ENCODE measurements at places on chromosomes 6 and 20.

GRCh38 chr6:150116200-150116800 is 26.5 kb upstream of the PPP1R14C start:
- DNase-seq, result no peak

DNA sequence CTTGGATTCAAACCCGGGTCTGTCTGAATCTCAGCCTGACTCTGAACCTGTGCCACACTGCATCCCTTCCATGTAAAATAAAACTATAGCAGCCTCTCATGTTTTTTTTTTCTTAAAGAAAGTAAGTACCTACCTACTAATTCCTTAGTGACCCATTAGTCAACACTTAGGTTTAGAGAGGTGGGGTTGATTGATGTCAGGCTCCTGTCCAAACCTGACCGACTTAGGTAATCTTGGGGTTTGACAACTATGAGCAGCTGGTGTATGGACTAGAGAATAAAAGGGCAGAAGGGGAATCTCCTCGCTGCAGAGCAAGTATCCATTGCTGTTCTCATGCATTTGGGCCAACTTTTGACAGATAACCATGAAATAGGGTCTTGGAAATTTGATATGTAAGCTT is 6.5 kb downstream of the NKAIN2 start:
- no peak for DNase-seq

DNA sequence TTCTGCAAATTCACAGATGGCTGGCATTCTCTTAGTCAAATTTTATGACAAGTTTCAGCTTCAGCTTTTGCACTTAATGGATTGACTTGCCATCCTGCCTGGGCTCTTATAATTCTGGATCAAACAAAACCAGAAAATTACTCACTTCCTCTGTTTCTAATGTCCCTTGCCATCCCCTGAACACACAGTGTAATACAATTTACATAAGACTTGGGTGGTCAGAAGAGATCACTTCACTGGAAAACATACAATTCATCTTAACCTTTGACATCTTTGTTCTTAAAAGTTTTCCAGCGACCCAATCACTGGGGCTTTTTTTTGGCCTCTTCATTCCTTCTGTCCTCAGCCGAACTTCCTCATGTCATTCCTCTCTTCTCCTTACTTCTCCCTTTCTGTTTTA is 199.0 kb downstream of the ARHGAP18 start:
- no peak for DNase-seq

- DNase-seq, result no peak
Observed at GRCh38 chr6:126747728-126748540, 370.5 kb upstream of the RSPO3 start.

DNA sequence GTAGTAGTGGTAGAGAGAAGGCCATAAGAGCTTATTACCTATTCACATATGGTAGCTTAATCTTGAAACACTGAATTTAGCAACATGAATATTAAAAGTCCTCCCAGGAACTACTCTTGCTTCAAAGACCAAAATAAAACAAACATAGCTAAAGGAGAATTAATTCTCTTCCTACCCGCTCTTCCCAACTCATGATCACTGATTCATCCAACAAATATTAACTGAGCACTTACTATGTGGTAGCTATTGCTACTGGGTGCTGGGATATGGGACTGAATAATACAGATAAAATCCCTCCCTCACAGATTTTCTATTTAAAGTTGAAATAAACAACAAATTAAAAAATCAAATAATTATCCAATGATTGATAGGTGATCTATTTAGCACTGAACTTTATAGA is 287.1 kb downstream of the BTBD9 start:
- DNase-seq, result no peak

- no peak for DNase-seq
Observed at GRCh38 chr20:58889334-58889760, 36.8 kb downstream of the GNAS start.

- no peak for DNase-seq
Observed at GRCh38 chr6:122033564-122034181, 365.8 kb upstream of the HSF2 start.

GRCh38 chr20:15564981-15565380 is 1008.3 kb downstream of the KIF16B start:
- no peak for DNase-seq

GRCh38 chr20:2946988-2947961 is 74.0 kb downstream of the PTPRA start:
- DNase-seq, result no peak

- no peak for DNase-seq
Observed at GRCh38 chr6:168507297-168507696, 66.3 kb downstream of the SMOC2 start.

GRCh38 chr20:11499101-11499634 is 418.5 kb upstream of the BTBD3 start:
- no peak for DNase-seq

GRCh38 chr6:69311888-69312287 is 484.9 kb downstream of the LMBRD1 start:
- DNase-seq, result no peak

- DNase-seq, result no peak
Observed at GRCh38 chr6:136059308-136059707, 190.8 kb downstream of the MTFR2 start.

DNA sequence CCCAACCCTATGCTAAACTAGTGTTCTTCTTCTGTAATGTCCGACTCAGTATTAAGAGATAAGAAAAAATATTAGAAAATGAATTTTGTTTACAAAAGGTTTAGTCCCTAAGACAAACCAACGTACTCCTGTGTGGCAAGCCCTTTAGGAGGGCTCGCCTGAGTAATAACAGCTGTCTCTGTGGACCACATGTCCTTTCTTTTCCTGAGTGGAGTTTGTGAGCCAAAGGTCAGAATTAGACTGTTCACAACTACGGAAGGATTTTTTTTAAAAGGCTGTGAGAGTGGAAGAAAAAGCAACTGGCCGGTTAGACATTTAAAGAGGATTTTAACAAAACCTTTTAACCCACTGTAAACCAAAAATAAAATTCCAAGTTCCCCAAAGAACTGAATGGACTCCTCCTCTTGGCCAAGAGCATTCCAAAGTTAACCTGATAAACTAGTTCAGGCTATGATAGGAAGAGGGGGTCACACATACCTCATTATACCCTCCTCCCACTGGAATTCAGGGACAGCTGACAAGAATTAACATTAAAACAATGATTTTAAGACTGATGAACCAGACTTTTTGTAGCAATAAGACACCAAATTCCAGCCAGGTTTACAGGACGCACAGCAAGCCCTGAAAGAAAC is 43.5 kb downstream of the FAM184A start:
- no peak for DNase-seq

GRCh38 chr6:14701946-14702345 is 543.9 kb upstream of the JARID2 start:
- DNase-seq, result no peak

DNA sequence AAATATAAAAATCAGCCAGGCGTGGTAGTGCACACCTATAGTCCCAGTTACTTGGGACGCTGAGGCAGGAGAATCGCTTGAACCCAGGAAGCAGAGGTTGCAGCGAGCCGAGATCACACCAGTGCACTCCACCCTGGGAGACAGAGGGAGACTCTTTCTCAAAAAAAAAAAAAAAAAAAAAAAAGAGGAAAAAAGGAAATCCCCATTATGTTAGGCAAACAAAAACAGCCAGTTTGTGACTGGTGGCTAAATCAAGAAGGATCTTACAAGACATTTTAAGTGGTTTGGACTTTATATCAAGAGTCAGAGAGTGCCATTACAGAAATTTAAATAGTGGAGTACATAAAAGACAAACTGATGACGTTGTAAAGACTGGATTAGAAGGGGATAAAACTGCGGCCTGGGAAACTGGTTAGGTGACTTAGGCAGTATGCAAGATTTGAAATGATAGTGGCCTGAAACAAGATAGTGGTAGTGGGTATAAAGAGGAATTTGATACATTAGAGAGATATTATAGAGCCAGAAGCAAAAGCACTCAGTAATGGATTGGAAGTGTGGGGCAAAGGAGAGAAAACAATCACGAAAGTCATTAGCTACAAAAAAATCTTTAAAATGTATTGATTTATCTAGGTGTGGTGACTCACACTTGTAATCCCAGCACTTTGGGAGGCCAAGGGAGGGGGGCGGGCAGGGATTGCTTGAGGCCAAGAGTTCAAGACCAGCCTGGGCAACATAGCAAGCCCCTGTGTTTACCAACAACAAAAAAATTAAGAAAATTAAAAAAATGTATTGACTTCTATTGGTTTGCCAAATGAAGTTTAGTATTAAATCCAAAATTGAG is 1.7 kb upstream of the MYO6 start:
- DNase-seq, result no peak

- DNase-seq, result no peak
Observed at GRCh38 chr6:4613795-4614194, 162.4 kb upstream of the CDYL start.

DNA sequence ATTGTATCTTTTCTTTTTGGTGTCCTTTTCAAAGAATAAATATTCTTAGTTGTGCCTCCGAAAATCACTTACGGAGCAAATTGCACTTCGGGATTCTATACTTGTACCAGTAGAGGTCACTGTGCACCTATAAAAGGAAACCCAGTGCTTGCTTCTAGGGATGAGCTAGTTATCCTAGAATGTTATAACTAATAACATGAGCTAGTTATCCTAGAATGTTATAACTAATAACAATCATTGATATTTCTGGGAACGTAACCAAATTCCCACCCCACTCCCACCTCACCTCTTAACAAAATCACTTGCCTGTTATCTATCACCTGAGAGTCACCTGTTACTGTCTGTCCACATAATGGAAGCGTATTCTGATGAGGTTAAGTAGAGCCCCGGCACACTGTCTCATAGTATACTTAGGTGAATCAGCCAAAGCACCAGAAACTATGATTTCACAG is 126.9 kb upstream of the TIAM2 start:
- no peak for DNase-seq

GRCh38 chr20:16352321-16352720 is 220.9 kb downstream of the KIF16B start:
- DNase-seq, result no peak

- DNase-seq, result no peak
Observed at GRCh38 chr6:162478192-162478671, 249.3 kb downstream of the PRKN start.

GRCh38 chr6:106724848-106725247 is 95.5 kb downstream of the QRSL1 start:
- DNase-seq, result no peak

DNA sequence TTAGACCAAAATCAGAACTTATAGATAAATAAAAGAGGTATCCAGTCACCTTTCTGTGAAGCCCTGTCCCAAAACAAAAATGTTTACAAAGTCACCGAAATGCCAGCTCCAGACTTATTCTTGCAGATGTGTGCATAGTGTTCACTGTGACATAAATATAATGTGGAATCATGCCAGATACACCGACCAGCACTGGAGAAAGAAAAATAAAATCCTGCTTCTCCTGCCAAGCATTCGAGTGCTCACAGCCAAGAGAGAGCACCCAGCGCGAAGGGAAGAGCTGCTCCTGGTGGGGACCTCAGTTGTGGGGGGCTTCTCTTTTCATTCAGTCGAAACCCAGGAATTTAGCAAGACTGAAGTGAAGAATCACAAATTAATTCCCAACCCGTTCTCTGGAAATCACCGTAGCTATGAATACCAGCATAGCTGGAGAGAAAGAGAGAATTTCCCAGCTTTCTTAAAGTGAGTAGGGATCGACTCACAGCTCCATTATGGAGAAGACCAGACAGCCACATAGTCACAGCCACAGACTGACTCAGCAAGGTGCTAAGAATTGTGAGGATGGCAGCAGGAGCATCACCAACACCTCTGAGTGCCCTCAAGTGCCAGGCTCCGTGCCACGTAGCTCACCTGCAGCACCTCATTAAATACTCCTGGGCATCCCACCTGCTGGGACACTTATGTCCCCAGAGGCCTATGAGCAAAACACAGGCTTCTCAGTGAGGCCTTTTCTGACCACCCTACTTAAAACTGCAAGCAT is 33.2 kb downstream of the BFSP1 start:
- no peak for DNase-seq

DNA sequence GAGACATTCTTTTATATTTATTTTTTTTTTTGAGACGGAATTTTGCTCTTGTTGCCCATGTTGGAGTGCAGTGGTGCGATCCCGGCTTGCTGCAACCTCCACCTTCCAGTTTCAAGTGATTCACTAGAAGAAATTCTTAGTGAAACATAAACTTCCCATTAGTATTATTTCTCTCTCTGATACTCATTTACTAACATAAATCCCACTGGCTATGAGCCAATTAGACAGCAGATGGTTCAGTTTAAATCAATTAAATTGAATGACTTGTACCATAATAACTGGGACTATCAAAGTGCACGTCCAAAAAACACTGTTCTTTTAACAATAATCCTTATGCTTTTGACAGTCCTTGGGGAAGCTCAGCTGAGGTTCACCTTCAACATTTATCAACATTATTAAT is 111.2 kb upstream of the PTCHD4 start:
- no peak for DNase-seq

- no peak for DNase-seq
Observed at GRCh38 chr6:137001299-137001976, 43.3 kb downstream of the IL20RA start.

DNA sequence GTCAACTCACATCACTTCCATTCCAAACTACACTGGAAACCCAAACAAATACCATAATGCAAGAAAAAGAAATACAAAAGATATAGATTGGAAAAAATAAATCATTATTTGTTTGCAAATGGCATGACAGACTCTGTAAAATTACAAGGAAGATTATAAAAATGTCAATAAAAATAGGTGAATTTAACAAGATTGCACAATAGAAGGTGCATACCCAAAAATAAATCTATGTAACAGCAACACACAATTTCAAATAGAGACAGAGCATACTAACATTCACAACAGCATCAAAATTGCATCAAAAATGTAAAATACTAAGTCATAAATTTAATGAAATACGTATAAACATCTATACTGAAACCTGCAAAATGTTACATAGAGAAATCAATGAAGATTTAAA is 1140.0 kb upstream of the GJE1 start:
- no peak for DNase-seq

GRCh38 chr6:4394786-4395185 is 259.4 kb upstream of the ECI2 start:
- no peak for DNase-seq
